ENCODE measurements at places on chromosomes 12 and 14.

DNA sequence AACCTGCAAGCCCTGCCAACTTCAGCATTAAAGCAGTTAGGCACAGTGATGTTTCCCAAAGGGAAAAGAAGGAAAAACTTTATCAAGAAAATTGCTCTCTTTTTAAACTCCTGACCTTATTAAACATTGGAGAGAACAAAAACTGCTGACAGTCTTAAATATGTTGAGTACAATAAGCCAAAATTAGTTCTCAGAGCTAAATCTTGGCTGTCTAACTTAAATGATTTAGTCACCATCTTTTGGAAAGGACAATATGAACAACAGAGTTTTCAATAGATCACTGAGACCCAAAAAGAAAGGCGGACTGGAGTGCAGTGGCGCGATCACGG lies 70.8 kb downstream of the DUSP6 start:
- no peak for DNase-seq

DNA sequence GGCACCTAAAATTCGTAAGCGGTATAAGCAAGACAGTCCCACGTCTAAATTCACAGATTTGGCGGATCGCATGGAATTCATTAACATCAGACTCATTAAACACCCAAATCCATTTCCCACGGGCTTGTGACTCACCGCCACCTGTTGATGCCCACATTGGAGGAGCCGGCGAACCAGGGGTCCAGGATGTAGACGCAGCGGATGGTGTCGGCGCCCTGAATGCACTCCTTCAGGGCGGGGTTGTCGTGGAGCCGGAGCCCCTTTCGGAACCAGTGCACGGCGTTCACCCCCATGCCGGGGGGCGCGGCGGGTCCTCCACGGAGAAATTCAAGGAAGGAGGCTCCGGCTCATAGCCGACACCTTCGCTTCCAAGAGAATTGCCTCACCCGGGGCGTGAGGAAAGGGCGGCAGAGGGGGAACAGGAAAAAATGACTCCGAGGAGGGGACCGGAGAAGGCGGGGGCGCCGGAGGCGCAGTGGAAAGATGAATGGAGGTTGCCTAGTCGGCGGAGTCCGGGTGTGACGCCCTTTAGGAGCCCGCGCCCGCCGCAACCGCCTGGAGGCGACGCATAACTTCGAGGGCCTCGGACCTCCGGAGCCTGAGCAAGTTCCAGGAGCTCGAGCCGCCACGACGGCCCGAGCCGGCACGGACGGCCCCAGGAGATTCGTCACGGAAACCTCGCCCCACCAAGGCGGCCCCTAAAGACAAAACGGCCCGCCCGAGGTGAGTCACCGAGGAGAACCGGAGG lies 506 bp downstream of the CRY1 start:
- peak; percentile 51 for DNase-seq

DNA sequence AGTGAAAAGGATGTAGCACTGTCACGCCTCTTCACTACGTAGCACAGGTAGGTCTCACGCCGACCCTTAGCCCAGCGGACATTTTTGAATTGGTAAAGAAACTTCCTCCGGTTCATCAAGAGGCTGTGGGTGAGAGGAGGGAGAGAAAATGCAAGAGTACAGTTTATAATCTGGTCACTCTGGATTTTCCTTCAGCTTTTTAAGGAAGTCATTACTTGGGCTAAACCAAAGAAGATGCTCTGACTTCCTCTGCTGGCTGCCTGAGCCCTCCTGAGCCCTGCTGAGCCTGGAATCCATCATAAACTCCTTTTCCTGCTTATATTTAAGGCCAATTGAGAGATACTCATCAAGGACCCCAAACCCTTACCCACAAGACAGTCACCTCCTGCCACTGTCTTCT lies 5.8 kb downstream of the AICDA start:
- no peak for DNase-seq

DNA sequence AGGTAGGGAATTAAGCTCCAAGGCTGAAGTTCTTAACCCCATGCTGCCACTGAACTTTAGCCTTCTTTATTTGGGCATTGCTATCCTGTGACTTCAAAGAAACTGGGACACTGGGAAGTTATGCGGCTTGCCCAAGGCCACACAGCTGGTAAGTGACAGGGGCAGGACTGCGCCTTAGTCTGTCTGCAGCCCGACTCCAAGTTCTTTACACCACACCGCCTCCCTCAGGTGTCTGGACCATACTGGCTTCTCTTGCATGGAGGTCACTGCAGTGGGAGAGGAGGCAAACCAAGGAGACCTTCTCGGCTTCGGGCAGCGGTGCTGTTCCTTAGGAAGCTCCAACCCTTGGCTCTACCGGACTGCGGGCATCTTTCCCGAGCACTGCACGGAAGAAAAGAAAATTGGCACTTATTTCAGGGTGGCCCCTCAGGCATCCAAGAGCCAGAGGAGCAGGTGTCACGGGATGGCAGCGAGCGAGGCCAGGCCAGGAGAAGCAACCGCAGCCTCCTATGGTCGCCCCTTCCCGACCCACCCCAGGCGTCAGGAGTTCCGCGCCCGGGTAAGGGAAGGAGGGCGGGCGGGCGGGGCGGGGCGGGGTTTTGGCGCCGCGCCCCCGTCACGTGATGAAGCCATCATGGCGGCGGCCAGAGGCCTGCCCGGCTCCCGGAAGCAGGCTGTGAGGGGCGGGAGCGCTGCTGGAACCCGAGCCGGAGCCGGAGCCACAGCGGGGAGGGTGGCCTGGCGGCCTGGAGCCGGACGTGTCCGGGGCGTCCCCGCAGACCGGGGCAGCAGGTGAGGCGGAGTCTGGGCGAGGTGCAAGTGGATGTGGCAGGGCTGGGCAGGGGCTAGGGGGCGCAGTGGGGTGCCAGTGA lies 16.4 kb upstream of the ESPL1 start:
- DNase-seq, result peak; percentile 77

DNA sequence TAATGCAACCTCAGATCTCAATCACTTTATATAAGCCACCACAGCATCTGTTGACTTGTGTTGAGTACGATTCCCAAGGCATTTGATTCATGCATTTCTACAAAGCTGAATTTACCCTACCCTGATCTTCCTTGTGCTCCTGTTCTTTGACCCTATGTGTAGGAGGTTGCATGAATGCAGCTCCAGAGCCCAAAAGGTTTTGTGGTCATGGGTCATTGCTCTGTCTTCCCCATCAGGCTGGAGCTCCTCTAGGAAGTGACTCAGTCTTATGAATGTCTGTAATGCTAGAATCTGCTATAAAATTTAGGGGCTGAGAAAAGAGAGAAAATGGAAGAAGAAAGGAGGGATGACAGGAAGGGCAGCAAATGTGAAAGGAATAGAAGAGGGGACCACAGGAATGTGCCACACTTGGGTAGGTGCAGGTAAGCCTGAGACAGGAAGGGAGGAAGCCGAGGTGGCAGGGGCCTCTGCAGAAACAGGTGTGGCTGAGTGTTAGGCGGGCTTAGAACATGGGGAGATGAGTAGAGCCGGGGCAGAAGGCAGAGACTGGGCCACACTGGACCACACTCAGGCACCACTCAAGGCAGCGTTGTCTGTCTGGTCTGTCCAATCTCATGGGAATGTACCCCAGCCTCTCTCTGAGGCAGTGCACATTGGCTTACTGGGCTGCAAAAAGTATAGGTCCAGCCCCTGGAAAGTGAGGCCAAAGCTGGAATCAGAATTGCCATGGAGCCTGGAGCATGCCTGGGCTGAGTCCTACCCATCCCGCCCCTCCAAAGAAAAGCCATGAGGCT lies 334.1 kb downstream of the BCL11B start:
- DNase-seq, result no peak

DNA sequence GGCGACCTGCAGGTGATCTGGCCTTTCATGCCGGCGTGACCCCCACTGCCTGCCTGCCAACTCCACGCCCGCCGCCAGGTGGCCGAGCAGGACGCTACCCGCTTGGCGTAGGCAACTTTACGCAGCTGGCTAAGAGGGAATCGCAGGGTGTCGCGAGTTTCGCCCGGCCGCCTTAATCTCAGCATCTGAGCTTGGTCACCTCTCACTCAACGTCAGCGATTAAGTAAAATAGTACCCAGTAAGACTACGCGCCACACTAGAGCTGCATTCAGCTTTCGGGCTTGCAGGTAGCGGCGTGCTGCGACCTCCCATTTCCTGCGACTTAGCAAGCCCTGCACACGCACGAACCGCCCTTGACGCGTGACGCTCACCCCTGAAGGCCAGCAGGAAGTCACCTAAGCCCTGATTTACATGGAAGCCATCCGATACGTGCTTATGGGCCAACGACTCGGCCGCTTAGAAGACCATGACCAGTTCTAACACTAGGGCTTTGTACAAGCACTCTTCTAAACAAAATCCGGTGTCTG lies 33.2 kb downstream of the WBP11 start:
- peak; percentile 81 for DNase-seq

GRCh38 chr12:22850185-22850584 lies 225.2 kb downstream of the ETNK1 start:
- no peak for DNase-seq

DNA sequence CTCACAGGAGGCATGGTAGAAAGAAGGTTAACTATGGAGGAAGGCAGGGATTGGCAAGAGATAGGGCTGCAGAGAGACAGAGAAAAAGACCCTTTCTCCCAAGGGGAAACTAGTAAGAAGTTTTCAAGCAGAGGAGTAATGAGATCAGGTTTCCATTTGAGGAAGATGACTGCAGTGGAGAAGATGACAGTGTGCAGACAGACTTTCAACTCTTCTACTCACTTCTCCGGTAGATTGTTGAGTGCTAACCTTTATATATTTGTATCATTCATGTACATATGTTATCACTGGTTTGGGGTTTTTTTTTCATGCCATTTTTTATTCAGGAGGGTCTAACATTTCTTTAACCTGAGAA lies 5.9 kb upstream of the B3GNT4 start:
- DNase-seq, result no peak

- DNase-seq, result no peak
Observed at GRCh38 chr14:61764342-61765122, 2.3 kb downstream of the SNAPC1 start.

DNA sequence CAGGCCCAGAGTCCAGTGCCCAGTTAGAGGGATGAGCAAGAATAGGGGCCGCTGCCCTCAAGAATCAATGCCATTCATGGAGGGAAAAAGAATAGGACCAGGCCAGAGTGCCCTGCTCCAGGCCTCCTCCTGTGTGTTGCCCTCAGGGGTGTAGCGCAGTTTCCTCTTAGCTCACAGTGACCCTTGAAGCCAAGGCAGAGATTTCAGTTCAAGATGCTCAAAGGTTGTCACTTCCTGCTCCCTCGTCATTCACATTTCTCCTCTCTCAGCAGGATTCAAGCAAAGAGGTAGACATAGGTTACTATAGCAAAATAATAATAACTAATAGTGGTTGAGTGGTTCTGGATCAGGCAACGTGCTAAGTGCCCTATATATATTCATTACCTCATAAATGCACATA lies 55.1 kb upstream of the PELI2 start:
- DNase-seq, result no peak

DNA sequence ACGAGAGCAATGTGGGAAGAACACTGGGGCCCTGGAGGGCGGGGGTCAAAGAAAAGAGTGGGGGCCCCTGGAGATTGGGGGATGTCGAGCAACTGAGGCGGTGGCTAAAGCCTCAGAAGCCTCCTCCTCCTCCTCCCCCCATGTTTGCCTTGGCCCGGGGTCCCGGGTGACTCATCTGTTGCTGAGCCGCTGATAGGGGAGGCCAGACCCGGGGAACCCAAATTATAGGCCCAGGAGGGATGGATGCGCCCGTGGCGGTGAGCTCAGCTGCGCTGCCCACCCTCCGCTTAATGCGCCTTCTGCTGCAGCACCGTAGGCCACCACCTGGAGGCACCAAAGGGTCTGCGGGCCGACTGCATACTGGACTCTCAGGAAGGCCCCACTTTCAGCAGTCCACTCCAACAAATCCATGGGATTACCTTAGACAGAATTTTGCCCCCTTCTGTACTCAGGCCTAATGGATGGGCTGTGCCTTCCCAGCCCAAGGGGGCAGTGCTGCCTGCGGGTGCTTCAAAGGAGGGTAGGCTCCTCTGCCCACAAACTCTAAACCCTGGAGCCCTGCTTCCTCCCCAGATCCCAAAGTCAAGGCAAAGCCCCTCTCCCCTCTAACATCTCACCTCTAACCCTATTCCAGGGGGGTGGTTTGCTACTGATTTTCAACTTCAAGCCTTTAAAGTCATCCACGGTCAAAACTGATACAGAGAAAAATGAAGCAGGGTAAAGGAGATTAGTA lies 2.6 kb upstream of the WNT10B start:
- no peak for DNase-seq

DNA sequence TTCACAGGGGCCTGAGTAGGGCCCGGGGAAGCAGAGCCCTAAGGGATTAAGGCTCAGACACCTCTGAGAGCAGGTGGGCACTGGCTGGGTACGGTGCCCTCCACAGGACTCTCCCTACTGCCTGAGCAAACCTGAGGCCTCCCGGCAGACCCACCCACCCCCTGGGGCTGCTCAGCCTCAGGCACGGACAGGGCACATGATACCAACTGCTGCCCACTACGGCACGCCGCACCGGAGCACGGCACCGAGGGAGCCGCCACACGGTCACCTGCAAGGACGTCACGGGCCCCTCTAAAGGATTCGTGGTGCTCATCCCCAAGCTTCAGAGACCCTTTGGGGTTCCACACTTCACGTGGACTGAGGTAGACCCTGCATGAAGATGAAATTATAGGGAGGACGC lies 7.1 kb downstream of the LTBR start:
- DNase-seq, result no peak

DNA sequence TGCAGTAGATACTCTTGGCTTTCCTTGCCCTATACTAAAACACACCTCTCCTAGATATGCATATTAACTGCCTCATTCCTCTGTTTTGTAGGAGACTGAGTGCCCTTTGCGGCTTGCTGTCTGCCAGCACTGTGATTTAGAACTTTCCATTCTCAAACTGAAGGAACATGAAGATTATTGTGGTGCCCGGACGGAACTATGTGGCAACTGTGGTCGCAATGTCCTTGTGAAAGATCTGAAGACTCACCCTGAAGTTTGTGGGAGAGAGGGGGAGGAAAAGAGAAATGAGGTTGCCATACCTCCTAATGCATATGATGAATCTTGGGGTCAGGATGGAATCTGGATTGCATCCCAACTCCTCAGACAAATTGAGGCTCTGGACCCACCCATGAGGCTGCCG lies 15.4 kb downstream of the TRAFD1 start:
- DNase-seq, result no peak

- DNase-seq, result peak; percentile 4
Observed at GRCh38 chr12:106522708-106523107, 60.1 kb upstream of the RFX4 start.

DNA sequence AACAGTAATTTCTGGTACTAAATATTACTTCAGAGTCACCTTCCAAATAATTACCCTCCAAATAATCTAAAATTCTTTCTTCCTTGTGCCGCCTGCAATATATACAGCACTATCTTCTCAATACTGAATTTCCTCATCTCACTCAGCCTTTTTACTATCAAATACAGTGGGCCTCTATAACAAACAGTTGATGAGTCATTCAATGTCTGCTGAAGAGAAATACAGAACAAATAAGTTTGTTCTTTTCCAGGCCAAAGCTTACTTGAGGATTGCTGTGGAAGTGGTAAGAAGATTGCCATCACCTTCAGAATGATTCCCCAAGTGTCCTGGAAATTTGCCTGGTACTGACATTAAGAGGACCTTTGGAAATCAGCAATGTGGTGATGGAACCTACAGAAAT lies 218.2 kb upstream of the ARHGAP5 start:
- DNase-seq, result peak; percentile 2

- no peak for DNase-seq
Observed at GRCh38 chr12:112105891-112106290, 2.7 kb downstream of the NAA25 start.

All from MCF 10A (cell line).